ENCODE measurements at places on chromosomes 13 and 19.
A peak's percentile ranks its signal among the peaks of the same experiment; 100 is the strongest.

- peak; percentile 60 for DNase-seq
Measured at GRCh38 chr19:5534787-5535586, 32.8 kb downstream of the TINCR start.

GRCh38 chr19:17686592-17687024 lies 1.5 kb downstream of the UNC13A start:
- peak; percentile 88 for DNase-seq

- no peak for DNase-seq
Measured at GRCh38 chr19:32869966-32870573, 503 bp upstream of the SLC7A9 start.

DNA sequence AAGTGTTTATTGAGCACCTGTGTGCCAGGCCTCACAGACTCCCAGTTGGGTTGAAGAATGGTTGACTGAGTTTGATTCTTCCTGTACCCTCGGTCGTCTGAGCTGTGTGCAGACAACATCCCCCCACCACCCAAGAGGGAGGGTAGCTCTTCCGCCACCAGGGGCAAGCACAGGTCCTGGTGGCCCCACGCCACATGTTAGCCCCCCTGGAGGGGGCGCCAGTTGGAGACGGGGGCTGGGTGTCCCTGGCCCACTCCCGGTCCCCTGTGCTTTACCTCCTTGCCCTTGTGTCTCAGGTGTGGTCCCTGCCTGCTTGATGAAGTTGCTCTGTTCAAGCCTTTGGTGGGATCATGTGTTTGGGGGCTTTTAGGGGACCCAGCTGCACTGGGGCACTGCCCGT lies 27.2 kb downstream of the COLGALT1 start:
- peak; percentile 35 for DNase-seq

- DNase-seq, result no peak
Measured at GRCh38 chr19:23437901-23438300, 42.6 kb upstream of the ZNF91 start.

- no peak for DNase-seq
Measured at GRCh38 chr19:10214784-10215183, 16.3 kb downstream of the S1PR2 start.

GRCh38 chr13:80605011-80605410 lies 264.1 kb upstream of the SPRY2 start:
- DNase-seq, result no peak

- DNase-seq, result no peak
Measured at GRCh38 chr19:10293637-10294367, 4.0 kb downstream of the ICAM5 start.

GRCh38 chr19:29837448-29837981 lies 25.7 kb downstream of the CCNE1 start:
- DNase-seq, result no peak

DNA sequence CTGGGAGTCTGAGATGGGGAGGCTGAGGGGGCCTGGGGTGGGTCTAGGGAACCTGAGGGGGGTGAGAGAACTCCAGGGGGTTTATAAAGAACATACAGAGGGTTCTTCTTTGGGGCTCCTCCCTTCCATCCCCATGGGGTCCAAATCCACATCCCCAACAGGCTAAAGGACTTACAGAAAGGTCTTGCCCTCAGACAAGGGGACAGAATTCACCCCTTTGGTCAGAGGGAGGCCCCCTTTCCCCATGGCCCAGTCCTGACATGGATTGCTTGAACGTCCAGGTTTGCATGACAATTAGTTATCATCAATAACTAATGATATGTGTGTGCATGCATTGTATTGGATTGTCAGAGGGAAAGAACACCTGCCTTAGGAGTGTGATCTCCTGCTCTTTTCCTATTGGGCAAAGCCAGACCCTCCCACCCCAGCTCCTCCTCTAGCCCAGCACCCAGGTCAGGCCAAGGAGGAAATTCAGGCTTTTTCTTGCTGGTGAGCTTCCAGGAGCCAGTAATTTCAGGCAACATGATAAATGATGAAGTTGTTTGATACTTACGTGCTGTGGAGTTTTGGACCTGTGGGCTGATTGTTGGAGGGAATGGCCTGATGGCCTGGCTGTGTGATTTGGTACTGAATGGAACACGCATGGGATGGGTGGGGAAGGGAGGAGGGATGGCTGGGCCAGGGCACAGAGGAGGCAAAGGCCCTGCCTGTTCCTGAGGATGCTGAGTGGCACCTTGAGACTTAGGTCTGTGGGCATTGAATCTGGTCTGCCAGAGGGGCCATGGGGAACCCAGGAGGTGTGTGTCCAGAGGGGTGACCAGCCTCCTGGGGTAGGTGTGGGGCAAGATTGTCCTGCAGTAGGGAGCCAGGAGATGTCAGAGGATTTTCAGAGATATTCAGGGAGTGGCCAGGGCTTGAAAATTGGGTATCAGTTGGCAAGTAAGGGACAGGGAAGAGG lies 1.1 kb downstream of the KLHL26 start:
- DNase-seq, result no peak

GRCh38 chr13:72368031-72368430 lies 359.4 kb downstream of the MZT1 start:
- no peak for DNase-seq

GRCh38 chr19:7562646-7563393 lies 27.3 kb downstream of the PNPLA6 start:
- no peak for DNase-seq

DNA sequence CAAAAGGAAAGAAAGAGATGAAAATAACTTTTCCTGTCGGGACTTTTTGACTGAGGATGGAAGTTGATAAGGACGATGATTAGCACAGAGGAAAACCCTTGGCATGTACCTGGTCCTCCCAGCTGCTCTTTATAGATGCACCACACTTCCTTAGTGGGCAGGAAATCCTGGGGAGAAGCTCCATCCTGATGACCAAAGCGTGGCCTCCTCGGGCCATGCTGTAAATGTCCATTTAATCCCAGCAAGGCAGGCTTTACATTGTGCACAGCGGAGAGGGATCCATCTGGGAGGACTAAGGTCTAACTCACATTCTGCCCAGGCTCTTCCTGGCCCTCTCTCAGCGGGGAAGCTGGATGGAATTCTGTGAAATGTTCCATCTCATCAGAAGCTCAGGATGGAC lies 113.5 kb downstream of the COL4A2 start:
- DNase-seq, result no peak

DNA sequence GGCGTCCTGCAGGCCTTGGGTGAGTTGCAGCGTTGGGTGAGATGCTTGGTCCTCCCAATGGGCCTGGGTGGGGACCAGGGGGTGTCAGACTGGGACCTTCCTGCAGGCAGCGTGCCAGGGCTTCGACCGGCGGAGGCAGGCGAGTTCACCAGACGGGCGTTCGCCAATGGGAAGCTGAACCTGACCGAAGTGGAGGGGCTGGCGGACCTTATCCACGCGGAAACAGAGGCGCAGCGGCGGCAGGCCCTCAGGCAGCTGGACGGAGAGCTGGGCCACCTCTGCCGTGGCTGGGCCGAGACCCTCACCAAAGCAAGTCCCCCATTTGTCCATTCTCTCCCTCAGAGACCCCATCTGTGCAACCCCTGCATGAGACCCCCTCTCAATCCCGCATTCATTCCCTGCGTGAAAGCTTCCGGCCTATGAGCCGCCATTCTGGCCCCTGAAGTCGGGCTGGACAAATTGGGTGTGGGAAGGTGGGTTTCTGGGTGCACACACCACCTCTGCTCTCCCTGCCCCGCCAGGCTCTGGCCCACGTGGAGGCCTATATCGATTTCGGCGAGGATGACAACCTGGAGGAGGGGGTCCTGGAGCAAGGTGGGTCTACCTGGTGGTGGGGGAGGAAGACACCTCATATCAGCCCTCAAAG lies 1.2 kb downstream of the GTPBP3 start:
- DNase-seq, result no peak

DNA sequence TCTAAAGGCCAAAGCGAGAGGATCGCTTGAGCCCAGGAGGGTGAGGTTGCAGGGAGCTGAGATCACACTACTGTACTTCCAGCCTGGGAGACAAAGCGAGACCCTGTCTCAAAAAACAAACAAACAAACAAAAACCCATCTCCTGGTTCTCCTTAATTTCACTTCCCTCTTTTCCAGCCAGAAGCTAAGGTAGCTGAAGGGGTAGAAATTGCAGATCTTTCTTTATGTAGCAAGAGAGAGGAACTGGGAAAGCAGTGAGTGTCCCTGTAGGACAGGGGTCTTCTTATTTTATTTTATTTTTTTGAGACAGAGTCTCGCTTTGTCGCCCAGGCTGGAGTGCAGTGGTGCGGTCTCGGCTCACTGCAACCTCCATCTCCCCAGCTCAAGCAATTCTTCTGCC lies 4.5 kb upstream of the TSPAN16 start:
- no peak for DNase-seq

DNA sequence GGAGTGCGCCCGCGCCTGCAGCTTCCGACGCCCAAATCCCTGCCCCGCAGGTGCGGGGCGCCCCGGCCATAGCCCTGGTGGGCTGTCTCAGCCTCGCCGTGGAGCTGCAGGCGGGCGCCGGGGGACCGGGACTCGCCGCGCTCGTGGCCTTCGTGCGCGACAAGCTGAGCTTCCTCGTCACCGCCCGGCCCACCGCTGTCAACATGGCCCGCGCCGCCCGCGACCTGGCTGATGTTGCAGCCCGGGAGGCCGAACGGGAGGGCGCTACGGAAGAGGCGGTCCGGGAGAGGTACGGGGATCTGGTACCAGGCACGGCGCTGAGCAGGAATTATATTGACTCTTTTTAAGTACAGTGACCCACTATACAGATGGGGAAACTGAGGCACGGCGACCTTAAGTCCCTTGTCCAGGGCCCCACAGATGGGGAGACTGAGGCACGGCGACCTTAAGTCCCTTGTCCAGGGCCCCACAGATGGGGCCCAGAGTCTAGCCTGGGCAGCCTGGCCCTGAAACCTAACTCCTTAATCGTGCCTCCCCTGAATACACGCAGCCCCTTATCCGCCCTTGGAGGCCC lies 586 bp downstream of the MRI1 start:
- DNase-seq, result peak; percentile 72

- DNase-seq, result peak; percentile 91
Measured at GRCh38 chr19:46513461-46514236, 18.0 kb upstream of the PNMA8B start.

GRCh38 chr13:51488212-51488611 lies 35.4 kb upstream of the INTS6 start:
- DNase-seq, result no peak

GRCh38 chr13:26015271-26016125 lies 36.3 kb downstream of the SHISA2 start:
- DNase-seq, result peak; percentile 3

DNA sequence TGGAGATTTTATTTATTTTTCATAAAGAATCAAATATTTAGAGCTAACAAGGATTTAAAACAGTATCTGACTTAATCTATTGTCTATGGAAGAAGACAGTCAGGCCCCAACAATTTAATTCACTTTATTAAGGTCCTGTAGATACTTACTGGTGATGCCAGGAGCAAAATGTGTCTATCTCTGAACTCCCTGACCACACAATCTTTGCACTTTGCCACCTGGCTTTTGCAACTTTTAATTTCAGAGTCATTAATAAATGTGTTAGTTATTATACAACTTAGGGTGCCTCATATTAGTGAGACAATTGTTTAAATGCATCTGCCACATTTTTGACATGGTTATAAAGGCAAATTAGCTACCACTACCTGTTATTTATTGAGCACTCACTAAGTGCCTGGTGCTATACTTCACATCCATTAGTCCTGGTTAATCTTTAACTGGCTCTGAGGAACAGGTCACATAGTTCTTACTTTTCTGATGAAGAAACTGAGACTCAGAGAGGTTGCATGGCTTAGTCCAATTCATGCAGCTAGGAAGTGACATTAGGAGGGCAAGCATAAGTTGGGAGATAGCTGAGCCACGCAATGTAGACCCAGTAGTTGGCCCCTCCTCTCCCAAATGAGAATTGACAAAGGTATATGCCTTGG lies 297.9 kb downstream of the DCT start:
- DNase-seq, result no peak

GRCh38 chr19:47609906-47610894 lies 1.3 kb downstream of the BICRA start:
- peak; percentile 66 for DNase-seq

- no peak for DNase-seq
Measured at GRCh38 chr13:22883956-22884355, 296.8 kb upstream of the SGCG start.

DNA sequence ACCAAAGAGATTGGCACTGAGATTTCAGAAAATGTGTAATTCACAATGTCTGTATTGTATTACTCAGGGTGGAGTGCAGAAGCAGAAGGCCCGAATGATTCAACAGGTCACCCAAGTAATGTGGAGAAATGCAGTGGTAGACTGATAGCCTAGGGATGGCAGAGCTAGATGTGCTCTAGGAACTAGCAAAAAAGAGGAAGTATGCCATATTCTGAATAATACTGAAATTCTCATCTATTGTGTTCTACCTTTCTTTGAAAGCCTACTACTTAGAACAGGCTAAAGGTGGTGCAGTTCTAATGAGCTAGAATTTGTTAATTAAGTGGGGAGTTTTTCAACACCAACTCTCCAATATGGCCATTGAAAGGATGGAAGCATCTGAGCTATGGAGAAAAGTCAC lies 1449.8 kb upstream of the MIR17HG start:
- DNase-seq, result no peak

DNA sequence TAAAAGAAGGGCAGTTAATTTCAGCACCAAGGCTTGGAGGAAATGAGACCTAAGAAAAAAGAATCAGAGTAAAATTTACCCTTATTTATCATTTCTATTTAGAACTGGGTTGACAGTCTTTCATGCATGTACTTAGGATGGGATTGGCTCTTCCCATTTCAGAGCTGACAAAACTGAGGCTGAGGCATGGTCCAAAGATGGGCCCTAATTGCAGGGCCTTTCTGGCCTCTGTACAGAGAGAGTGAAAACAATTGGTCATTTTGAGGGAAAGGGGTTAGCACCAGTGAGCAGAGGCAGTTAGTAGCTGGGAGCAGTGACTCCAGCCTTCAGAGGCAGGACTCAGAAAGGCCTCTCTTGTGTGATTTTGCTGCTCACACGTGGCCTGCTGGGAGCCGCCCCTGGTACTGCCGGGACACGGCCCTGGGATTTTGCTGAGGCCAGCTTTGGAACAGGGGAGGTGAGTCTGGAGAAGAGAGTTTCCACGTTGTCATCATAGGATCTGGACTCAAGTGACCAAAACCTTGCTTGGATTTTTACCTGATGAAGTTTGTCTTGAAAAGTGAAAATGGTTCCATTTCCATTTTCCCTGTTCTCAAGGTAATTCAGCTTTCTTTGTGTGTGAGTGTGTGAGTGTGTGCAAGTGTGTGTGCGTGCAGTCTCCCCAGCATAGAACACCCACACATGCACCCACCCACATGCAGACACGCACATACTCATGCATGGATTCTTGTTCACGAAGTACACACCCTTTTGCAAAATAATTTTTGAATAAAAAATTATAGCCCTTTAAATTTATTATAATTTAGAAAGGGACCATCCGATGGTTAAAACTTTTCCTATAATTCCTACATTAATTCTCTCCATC lies at the start of gene ZNF536:
ZNF536 (plus strand) TSS at position 425 of the 865 bp plus-strand sequence. CDS start 71,179 bp downstream, outside the sequence.
- no peak for DNase-seq

DNA sequence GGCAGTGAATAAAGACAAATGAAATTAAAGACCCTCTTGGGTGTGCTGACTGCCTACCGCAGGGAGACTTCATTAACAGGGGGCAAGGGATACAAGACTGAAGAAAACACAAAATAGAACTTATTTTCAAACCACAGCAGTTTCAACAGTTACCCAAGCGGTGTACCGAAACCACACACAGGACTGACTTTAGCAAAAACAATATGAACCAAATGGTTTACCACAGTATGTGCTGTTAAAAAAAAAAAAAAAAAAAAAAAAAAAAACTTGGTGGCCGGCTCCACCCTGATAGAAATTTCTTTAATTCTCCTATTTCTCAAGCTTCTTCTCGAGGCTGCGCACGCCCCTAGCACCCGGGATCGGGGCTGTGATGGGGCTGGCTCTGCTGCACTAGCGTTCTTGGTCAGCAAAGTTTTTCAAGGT lies 42.6 kb downstream of the KLF2 start:
- no peak for DNase-seq

GRCh38 chr19:7871437-7872305 lies 2.5 kb downstream of the PRR36 start:
- peak; percentile 85 for DNase-seq

All from D341Med (cell line).